ENCODE measurements at places on chromosomes 1 and 21.

DNA sequence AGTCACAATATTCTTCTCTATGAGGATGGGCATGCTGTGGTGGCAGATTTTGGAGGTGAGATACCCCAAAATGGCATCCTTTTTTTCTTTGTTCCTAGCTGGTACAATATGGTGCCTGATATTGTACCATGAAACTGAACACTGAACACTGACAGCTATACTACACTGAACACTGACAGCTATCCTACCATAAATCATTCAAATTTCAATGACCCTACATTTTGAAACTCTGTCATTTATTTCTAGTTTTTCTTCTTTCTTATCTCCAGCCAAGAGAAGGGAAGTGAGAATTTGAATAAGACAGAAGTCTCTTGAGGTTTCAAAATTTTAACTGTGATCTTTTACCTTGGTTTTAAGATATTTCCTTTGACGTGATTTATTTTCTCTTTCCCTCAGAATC is 76.3 kb downstream of the LRRC53 start:
- no peak overlapping the region for H3K4me3 ChIP-seq
- no peak for DNase-seq
- H3K27ac ChIP-seq: no peak overlapping the region
- H3K4me1 ChIP-seq: no peaks in the 10 kb centered on the region
- H3K27me3 ChIP-seq: no peaks in the 10 kb centered on the region

DNA sequence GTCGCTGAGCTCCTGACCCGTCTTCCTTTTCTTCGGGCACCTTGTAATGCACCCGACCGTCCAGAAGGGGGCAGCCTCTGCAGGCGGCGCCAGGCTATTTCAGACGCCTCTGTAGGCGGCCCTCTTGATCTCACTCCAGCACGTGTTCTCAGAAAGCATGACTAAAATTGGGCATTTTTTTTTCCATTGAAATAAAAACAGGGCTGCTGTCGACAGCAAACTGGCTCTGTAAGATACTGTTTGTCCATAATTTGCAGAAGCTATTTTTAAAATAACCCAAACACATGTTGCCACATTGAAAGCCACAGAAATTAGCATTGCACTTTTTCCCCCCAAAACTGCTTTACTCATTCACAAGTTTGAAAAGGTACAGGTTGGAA is 78.0 kb downstream of the STUM start:
- H3K4me3 ChIP-seq: peak overlapping the region; percentile 25
- H3K27ac ChIP-seq: no peak overlapping the region
- DNase-seq: peak; percentile 70
- H3K36me3 ChIP-seq: peaks cover 6% of the 10 kb centered on the region
- H3K4me1 ChIP-seq: peaks cover 15% of the 10 kb centered on the region

- H3K27me3 ChIP-seq: no peaks in the 10 kb centered on the region
- H3K36me3 ChIP-seq: no peaks in the 10 kb centered on the region
- H3K27ac ChIP-seq: no peak overlapping the region
- H3K4me3 ChIP-seq: no peak overlapping the region
Measured at GRCh38 chr1:218829097-218829496, 344.6 kb upstream of the LYPLAL1 start.

DNA sequence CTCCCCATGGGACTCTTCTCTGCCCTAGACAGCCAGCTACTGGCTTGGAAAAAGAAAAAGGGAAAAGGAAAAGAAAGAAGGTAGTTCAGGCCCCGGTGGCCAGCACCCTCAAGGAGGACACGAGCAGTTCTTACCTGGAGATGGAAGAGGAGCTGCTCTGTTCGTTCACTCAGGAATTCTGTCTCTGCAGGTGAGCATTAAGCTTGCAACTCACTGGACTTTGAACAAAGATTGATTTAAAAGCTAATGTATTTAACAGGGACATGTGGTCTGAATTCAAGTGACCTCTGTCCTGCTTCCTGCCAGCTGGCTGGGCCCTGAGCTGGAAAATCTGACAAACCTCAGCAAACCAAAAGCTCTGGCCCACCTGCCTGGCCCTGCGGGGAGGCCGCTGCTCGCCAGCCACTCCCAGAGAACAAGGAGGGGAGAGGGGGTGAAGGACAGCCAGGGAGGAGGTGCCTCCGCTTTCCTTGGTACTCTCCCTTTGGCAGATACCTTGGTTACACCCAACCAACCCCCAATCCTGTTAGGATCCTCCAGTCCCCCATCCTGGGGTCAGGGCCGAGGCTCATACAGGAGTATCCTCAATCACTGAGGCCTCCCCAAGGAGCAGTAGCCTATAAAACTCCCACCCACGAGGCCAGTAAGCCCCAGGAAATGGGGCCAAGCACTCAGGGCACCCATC is at the start of gene PDZK1:
TSS of gene PDZK1 (minus strand) at position 186 of the 685 bp plus-strand sequence. CDS start 19,347 bp downstream, outside the sequence.
- peaks cover 10% of the 10 kb centered on the region for H3K27me3 ChIP-seq
- peaks cover 4% of the 10 kb centered on the region for H3K4me1 ChIP-seq
- H3K27ac ChIP-seq: no peak within 1 kb of the TSS
- no peak for DNase-seq
